ENCODE measurements at places on chromosomes 16 and 17.

DNA sequence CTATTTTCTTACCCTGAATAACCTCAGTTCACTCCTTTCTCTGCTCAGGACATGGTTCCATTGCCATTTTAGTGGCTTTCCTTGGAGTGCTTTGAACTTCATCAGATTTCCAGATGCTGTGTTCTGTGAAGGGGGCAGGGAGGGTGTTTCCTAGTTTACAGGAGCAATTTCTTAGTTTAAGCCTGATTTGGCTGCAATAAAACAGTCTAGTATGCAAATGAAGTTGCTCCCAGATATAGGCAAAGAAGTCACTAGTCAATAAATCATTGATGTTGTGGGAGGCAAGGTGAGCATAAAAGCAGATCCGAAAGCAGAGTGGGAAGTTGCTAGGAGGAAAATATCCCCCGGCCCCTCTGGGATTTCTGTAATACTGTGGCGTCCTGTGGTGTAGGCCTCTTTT lies 202.3 kb downstream of the HS3ST4 start:
- DNase-seq, result no peak

- no peak for DNase-seq
Measured at GRCh38 chr16:55297910-55298479, 26.0 kb upstream of the IRX6 start.

DNA sequence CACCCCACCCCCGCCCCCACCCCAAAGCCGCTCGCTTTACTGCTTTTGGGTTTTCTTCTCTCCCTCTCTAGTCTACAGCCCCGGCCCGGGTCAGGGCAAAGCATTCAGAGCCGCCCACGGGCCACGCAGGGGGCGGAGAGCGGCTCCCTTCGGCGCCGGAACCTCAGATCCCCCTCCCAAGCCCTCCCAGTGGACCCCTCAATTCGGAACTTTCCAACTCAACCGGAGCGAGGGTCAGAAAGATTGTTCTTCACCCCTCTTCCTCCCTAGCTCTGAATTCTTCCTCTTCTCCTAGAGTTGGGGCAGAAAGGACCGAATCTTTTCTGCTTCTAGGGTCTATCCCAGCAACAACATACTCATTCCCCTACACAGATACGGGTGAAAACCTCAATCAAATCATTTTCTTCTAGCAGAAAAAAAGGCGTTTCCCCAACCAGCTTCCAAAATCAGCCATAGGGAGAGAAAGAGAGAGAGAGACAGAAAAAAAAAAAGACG lies 1.0 kb downstream of the HOXB2 start:
- DNase-seq, result no peak

DNA sequence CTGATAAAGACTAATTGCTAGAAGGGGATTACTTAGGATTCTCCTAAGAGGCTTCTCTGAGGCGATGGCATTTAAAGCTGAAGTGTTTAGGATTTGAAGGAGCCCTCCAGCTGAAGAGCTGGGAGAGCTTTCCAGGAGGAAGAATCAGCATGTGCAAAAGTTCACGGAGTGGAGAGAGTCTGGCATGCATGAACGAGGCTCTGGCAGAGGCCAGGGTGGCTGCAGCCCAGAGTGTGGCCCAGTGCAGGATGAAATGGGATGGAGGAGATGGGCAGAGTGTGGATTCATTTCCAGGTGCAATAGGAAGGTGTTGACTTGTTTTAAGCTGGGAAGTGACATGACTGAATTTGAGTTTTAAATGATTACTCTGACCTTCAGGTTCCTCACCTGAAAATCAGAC lies 249.0 kb upstream of the CCL2 start:
- DNase-seq, result no peak

DNA sequence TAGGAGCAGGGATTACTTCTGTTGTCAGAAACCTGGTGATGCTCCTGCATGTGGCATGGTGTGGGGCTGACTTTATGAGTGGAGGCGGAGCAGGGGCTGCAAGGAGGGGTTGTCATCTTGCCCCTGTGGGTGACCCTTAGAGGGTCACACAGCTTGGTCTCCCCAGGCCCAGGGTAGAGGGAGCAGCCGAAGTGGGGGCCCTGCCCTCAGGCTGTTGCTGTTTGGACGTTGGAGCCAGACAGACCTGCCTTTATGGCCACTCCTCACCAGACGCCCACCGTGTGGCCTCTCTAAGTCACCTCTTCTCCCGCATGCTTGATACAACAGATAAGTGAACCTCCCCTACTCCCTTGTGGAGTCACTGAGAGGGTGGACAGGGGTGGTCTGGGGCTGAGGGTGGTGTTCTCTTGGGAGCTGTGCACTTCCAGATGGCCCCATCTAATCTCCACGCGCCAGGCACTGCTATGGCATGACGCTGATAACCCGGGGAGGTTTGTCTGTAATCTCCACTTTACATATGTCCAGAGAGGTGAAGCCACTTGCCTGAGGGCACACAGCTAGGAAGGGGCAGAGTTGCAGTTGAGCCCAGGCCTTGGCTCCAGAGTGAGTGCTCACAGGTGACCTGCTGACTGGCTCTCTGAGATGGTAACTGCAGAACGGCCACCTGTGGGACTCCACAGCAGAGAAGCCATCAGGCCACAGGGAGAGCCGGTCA lies 10.0 kb downstream of the MAP2K3 start:
- no peak for DNase-seq

- DNase-seq, result no peak
Measured at GRCh38 chr16:10624527-10624926, 44.1 kb upstream of the EMP2 start.

GRCh38 chr16:78126662-78127061 lies 27.2 kb downstream of the WWOX start:
- no peak for DNase-seq

DNA sequence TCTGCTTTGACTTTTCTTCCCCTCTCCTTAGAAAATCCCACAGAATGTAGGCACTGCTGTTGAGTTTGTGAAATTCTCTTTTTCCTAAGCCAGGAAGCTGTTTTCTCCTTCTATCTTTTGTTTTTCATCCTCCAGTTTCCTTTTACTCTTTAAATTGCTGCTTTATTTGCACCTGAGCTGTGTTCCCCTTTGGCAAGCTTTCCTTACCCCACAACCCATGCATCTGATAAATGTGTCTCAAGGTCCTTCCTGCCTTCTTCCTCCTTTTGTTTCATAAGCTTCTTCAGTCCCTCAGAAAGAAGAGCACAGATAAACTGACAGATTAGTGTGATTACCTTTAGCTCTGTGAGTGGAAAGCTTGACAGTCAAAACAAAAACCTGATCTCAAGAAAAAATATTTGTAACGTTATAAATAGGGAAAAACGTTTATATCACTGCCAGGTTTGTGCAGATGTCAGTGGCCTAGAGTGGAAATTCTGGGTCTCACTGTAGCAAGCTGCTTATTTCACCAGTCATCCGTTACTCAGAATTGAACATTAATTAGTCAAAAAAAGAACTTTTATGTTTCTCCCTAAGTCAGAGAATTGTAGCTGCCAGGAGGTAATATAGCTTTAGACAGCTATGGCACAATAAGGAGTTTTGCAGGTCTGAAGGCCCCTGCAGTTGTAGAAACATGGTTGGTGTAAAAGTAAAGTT lies 23.6 kb downstream of the GSDMB start:
- no peak for DNase-seq
